SK-N-SH treated with all-trans-retinoic acid at 6 μM for 48 hours (cell line): ENCODE measurements at places on chromosomes 2 and 18.

- no peak for ATAC-seq
Observed at GRCh38 chr2:98535971-98536677, 72.2 kb downstream of the COA5 start.

GRCh38 chr2:54685263-54685775 lies 38.1 kb upstream of the EML6 start:
- ATAC-seq = no peak

DNA sequence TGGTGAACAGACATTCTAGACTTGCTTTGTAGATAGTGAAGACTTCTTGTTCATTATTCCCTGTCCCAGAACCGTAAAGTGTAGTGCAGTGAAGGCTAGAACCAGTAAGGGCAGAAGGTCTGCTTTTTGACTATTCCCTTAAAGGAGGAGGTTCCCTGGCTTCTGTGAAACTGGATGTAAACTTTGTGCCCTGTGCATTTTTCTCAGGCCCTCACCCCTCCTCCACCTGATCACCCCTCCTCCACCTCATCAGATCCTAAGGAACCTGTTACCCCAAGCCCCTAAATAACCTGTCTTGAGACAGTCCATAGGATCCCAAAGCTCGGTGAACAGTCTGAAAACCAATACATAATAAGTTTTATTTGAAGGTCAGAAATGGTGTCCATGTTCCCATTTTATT lies 33.7 kb downstream of the SFT2D3 start:
- no peak for ATAC-seq

DNA sequence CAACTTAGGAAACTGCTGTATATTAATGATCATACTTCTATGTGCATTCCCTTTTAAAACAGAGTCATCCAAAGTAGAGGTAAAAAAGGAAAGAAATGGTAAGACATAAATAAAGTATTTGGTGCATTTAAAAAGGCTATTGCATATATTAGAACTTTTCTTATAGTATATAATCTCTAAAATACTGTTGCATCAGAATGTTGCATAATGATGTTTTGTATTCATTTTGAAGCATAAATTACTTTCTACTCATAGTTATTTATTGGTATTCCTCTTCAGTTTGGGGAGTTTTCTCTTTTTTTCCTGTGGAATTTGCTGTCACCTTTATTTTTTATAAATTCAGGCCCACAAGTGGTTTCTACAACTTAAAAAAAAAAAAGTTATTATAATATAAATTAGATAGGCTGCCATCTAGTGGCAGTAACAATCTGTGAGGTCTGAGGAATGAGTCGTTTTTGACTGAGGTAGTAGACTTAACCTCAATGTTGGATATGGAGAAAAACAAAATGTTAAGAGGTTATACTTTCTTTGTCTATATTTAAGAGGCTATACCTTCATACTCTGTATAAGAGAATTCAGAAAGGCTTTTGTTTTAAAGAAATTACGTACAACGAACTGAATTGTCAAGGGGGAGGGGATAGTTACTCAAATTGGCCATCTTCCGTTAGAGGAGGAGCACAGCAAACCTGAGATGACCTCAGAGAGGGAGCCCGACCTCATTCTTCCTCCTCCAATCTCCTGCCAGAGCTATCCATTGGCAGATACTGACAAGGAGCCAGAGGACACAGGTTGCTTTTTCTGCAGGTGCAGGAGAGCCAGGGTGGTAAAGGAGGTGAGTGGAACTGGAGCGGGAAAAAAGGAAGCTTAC lies 23.8 kb downstream of the ANKAR start:
- peak; percentile 70; the same call in 2 of the 3 replicates for ATAC-seq

DNA sequence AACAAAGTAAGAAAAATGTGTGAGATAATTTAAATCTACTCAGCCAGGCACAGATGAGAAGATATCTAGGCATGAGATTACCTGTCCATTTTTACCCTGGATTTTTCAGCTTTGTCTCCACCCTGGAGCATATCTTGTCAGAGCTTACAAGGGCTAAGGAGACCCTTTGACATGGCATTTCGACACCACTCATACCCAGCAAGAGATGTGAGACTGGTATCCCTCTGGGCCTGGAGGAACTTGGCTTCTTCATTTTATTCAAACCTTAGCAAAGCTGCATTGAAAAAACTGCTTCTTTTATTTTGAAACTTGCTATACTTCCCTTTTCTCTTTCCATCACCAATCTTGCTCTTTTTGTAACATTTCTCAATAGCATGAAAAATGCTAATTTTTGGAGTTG lies 194.9 kb upstream of the HNMT start:
- no peak for ATAC-seq

- ATAC-seq = peak; percentile 26; the same call in 1 of the 3 replicates
Observed at GRCh38 chr2:10028407-10028987, 14.9 kb upstream of the KLF11 start.
